Omental fat pad (tissue), 4 donors: ENCODE measurements at places on chromosomes 5 and 9.

DNA sequence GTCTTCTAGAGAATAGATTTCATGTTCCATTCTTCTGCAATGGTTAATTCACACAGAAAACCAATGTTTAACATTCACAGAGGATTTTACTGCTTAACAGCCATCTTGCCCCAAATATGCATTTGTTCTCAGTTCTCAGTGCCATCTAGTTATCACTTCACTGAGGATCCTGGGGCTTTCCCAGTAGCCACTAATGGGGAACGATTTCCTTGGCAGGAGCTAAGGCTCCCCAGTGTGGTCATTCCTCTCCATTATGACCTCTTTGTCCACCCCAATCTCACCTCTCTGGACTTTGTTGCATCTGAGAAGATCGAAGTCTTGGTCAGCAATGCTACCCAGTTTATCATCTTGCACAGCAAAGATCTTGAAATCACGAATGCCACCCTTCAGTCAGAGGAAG lies 3.4 kb downstream of the ERAP2 start:
- DNase-seq, result no peak

GRCh38 chr5:104344809-104345208 lies 782.2 kb upstream of the NUDT12 start:
- DNase-seq, result no peak

DNA sequence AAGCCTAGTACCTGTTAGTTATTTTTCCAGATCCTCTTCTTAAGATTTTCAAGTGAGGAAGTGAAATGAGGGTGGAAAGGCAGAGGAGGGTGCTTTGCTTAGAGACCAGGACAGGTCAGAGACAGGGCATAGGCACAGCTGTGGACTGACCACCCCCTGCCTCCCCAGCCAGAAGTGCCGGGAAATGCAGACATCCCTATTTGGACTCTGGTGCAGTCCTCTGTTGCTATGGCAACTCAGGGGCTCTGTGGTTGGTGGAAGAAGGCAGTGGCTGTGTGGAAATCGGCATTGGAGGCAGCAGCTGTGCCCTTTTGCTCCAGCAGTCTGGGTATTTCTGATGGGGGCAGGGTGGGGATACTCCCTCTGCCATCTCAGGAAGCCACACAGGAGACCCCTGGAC lies 43.3 kb upstream of the NDFIP1 start:
- DNase-seq, result no peak

DNA sequence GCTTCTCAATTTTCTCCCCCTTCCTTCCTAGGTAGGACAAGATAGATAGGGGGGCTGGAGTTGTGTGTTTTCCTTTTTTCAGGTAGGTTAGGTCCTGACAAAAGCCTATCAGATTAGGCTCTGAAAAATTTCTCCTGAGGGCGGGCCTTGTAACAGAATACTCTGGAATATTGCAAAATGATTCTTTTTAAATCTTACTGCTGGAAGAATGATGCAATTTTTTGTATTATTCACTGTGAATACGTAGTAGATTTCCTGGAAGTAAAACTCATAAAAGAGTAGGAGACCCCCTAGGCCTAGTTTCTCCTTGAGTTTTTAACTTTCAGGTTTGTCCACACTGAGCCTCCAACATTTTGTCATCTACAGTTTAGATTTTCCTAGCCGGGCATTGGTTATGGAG lies 1701.8 kb downstream of the EFNA5 start:
- DNase-seq, result no peak

- no peak for DNase-seq
These were observed 60.1 kb downstream of the GTF3C4 start for GRCh38 chr9:132730054-132731033.

GRCh38 chr9:132169672-132170392 lies 8.0 kb downstream of the NTNG2 start:
- no peak for DNase-seq

- no peak for DNase-seq
These were observed 10.6 kb downstream of the IFNA1 start for GRCh38 chr9:21450733-21451394.

DNA sequence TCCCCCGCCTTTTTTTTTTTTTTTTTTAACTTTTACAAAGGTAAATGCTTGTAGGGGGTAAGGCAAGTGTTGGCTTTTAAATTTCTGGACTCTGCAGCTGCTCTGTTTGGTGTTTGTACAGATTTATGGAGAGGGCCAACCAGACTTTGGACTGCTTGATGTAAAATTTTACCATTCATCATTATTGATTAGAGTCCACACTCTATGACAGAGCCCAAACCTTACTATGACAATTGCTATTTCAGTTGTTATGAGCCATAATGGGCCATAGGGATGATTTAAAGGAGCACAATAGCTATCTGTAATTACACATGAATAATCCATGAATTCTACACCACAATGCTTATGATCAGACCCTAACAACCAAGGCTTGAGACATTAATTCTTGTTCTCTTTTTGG lies 867.2 kb downstream of the NR2F1-AS1 start:
- DNase-seq, result no peak

DNA sequence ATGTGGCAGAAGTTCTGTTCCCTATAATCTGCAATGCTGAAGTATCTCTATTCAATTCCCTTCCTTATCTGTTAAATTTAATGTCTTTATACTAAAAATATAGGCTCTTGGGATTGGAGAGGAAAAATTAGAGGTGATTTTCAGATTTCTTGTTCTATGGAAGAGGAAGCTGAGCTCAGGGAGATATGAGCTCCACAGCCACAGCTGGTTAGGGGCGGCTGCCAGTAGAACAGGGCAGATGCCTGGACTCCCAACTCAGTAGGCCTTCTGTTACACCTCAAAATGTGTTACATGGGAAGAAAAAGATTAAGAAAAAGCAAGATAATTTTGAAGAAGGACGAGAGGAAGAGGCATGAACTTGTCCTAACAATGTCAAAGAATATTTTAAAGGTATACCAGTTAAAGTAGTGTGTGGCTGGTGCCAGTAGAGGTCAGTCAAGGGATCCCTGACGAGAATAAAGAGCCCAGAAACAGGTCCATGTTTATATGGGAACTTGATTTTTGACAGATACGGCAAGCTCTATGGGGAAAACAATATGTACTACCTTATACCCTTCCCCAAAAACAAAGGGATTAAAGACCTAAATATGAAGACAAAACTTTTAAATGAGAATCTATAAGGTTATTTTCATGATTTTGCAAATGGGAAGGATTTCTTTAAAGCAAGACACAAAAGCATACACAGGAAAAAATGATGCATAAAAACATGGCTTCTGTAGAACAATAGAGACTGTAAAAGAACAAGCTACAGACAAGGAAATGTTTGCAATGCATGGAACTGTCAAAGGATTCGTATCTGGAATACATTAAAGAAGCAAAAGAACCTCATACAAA lies 28.7 kb downstream of the DNAJC21 start:
- no peak for DNase-seq

DNA sequence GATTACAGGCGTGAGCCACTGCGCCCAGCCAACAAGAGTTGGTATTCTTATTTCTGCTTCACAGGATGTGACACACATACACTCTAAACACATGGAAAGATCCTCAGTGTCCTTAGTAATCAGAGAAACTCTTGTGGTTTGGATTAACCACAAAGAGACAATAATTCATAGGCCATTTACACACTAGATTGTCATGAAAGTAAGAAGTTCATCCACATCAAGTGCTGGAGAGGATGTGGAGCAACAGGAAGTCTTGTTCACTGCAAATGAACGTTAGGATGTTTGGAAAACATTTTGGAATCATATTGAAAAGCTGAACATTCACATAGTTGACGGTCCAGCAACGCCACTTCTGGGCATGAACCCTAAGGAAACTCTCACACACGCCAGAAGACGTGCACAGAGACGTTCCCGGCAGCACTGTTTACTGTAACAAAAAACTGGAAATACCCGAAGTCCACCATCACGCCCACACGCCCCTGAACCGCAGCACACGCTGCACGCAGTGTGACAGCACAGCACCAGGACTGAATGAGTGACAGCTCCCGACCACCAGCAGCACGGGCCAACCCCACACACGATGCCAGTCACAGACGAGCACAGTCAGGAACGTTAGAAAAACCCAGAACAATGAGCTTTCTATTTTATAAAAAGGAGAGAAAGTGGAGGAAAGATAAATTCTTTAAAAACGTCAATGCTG lies 87.6 kb downstream of the COL23A1 start:
- DNase-seq, result no peak

DNA sequence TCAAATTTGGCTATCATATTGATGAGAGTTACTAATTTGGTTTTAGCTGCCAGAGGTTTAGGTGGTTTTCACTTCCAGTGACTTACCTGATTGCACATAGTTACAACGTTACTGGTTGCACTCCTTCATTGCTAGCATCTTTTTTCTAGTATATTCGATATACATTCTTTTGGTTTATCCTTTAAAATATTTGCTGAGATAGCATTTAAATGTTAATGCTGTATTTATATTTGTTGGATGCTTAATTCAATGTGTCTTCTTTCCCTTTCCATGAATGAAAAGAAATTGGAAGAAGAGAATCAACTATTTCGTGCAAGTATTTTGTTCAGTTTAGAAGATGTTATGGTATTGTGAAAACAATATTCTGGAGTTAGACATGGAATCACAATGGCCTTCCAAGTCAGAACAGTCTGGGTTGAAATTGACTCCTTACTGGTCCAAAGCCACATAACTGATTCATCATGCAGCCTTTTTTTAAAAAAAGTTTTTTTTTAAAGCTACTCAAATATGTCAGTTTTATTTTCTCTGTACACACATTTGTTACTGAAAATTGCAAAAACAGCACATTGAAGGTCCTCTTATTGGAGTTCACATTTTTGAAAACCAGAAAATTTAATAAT lies 2.2 kb downstream of the SPIN1 start:
- no peak for DNase-seq

GRCh38 chr5:40235471-40236400 lies 444.0 kb upstream of the PTGER4 start:
- no peak for DNase-seq

DNA sequence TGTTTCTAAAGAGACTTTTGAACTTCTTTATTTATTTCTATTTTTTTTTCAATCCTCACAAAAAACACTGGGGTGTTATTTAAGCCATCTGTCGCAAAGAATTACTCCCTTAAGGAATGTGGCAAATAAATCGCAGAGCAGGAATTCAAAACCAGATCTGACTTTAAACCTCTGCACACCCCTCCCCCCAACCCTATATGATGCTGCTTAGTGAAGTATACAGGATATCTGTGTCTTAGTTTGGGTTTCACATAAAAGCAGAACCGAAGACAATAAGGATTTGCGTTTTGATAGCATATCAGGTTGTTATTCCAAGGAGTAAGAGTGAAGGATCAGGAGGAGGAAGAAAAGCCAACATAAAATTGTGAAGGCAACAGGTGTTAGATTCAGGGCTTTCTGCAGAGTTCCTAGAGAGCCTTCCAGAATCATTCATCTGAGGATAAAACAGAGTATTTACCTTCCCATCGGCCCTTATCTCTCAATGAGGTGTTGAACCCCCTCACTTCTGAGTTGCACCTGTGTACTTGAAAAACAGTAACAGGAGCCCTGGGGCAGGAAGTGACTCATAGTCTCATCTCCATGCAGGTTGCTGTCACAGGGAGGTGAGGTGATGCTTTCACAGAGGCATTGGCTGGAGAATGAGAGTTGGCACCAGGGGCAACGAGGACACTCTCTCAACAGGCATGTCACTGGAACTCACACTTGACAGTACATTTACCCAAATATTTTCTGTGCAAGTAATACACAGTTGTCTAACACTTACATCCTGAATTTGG lies 33.5 kb upstream of the DMRT3 start:
- no peak for DNase-seq

DNA sequence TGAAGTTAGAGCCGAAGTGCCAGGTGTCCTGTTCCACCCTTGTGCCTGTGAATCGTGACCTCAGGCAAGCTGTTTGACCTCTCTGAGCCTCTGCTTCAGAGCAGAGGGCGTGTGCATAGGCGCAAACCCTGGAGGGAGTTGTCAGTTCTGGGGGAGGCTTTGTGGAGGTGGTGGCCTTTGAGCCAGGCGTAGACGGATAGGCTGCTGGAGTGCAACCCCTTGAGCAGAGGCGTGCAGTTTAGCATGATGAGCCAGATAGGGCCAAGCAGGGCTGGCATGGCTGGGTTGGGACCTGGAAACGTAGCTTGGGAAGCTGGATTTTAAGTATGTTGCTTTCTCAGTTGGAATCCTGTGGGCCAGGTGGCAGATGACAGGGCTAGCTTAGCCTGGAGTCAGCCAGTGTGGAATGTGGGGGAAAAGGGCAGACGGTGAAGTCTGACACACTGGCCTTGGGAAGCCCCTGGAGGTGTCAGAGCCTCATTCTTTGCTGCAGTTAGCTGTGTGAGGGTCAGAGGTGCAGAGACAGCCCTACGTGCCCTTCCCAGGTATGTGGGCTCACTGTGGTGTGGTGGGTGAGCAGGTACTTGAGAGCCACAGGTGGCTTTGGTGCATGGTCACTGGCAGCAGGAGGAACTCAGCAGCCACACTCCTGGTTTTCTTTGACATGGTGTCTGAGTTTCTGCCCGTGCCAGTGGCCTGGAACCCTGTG lies 93.4 kb downstream of the DAB2IP start:
- DNase-seq, result no peak

- DNase-seq, result no peak
These were observed 15.4 kb upstream of the NPR2 start for GRCh38 chr9:35776018-35776417.

DNA sequence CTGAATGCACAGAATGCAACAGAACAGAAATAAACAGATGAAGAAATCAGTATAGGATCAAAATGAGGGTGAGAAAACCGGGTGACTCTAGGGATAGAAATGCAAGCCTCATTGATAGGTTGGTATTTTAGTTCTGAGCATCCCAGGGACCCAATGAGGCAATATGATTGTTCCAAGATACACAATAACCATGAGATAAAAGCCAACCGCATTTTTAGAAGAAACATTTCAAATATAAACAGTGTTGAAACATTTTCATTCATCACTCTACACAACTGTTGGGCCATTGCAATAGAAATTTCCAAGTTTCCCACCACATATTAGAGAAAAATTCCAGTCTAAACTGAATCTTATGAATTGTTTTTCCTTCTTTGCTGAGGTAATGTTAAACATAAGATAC lies 452.3 kb upstream of the PTGER4 start:
- no peak for DNase-seq

DNA sequence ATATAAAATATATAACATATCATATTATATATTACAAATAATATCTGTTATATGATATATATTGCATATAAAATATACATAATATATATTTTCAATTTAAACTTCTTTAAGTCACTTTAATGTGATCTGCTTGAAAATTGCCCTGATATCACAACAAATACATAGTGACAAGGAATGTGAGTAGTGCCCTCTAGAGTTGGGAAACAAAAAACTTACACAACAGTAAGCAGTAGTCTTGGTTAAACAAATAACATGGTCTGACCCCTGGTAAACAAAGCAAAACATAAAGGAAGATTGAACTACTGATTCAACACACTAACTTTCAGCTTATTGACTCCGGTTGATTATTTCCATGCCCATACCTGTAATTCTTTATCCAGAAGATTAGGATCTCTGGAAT lies 188.3 kb upstream of the NMUR2 start:
- DNase-seq, result no peak

- no peak for DNase-seq
These were observed 5.0 kb upstream of the GPRIN1 start for GRCh38 chr5:176614805-176615478.

DNA sequence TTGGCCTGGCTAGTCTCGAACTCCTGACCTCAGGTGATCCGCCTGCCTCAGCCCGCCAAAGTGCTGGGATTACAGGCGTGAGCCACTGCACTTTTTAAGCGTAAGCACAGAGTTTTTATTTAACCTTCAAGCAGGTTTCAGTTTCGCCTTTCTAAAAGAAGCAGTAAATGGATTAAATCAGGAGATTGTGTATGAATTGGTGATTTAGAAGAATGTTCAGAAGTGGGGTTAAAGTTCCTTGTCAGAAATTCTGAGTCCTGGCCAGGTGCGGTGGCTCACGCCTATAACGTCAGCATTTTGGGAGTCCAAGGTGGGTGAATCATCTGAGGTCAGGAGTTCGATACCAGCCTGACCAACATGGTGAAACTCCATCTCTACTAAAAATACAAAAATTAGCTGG lies 12.2 kb downstream of the HSPA4 start:
- no peak for DNase-seq
